ENCODE measurements at places on chromosomes 1 and 21. TPM values are rescaled to one million over a fixed set of nuclear protein-coding genes. Genes with fewer than 3 reads are reported as not detected.

- H3K36me3 ChIP-seq: peaks cover 40% of the 10 kb centered on the region
- H3K4me1 ChIP-seq: no peaks in the 10 kb centered on the region
- no peak overlapping the region for H3K4me3 ChIP-seq
- DNase-seq: no peak
- no peaks in the 10 kb centered on the region for H3K27me3 ChIP-seq
These were observed 21.0 kb upstream of the MOB3C start for GRCh38 chr1:46637444-46638083.

DNA sequence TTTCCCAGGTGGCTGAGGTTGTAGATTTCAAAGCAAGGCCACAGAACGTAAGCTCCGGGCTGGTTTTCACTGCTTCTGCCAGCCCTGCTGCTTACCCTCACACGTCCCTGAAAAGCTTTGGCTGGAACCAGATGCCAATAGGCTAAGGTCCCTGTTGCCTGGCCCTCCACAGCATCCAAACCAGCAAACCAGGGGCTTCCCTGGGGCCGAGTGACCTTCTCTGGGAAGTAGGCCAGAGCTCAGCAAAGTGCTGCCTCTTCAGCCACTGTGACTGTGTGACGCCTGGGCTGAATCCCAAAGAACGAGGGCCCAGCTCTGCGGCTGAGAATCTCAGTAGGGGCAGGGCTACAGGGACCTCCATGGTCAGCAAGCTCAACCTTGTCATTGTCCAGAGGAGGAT is 28.9 kb upstream of the RBM15 start:
- H3K27ac ChIP-seq: no peak overlapping the region
- DNase-seq: no peak
- no peaks in the 10 kb centered on the region for H3K27me3 ChIP-seq
- no peaks in the 10 kb centered on the region for H3K36me3 ChIP-seq
- peaks cover 6% of the 10 kb centered on the region for H3K4me1 ChIP-seq

DNA sequence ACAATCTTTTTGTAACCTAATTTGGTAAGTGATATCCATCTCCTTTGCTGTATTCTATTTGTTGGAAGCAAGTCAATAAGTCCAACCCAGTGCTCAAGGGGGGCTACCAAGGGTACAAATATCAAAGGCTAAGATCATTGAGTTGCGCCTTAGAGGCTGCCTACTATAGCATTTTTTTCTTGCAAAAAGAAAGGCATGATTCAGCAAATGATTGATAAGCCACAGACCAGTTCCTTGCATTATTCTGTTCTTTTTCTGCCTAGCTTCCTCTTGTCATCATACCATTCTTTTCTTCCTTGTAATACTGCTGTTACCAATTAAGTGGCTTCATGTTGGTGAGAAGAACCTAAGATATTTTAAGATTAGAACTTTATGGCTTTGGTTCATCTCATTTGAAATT is 29.8 kb upstream of the BARHL2 start:
- no peak overlapping the region for H3K27ac ChIP-seq
- peaks cover 14% of the 10 kb centered on the region for H3K27me3 ChIP-seq
- no peaks in the 10 kb centered on the region for H3K4me1 ChIP-seq
- H3K4me3 ChIP-seq: no peak overlapping the region
- no peak for DNase-seq
- H3K36me3 ChIP-seq: no peaks in the 10 kb centered on the region

GRCh38 chr1:12177999-12178441 is 11.2 kb downstream of the TNFRSF1B start:
- no peaks in the 10 kb centered on the region for H3K27me3 ChIP-seq

The ANGPTL7 gene
- 1.1 TPM for total RNA-seq

DNA sequence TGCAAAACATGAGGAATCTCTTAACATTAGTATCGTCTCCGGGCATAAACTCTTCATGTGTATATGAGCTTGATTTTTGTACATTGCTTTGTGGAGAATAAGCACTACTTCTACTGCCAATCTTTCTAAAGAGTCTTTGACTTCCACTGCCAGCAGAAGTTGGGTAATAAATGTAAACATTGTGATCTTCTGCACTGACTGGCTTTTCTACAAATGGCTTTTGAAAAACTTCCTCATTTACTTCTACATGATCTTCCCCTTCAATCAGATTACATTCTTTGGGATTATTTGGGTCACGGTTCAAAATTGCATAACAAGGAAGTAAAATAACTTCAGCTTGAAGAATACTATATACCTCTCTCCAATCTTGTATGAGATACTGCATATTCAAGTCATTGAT is 30.4 kb upstream of the SLC44A5 start:
- no peaks in the 10 kb centered on the region for H3K4me1 ChIP-seq
- no peak overlapping the region for H3K4me3 ChIP-seq
- no peaks in the 10 kb centered on the region for H3K27me3 ChIP-seq
- DNase-seq: no peak
- no peaks in the 10 kb centered on the region for H3K36me3 ChIP-seq

DNA sequence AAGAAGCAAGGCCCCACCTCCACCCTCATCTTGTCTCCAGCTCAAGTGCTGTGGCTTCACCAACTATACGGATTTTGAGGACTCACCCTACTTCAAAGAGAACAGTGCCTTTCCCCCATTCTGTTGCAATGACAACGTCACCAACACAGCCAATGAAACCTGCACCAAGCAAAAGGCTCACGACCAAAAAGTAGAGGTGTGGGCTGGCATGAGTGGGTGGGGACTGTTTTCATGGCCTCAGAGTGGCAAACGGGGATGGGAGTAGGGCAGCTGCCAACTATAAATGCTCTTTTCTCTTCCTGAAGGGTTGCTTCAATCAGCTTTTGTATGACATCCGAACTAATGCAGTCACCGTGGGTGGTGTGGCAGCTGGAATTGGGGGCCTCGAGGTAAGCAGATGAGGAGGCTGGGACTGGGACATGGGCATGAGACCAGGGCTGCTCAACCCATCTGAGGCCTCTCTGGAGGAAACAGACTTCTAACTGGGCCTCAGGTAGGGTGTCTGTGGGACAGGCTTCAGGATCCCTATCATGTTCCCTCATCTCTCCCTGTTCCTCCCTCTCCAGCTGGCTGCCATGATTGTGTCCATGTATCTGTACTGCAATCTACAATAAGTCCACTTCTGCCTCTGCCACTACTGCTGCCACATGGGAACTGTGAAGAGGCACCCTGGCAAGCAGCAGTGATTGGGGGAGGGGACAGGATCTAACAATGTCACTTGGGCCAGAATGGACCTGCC is 8.8 kb upstream of the P3R3URF start:
- no peak overlapping the region for H3K27ac ChIP-seq
- peaks cover 27% of the 10 kb centered on the region for H3K4me1 ChIP-seq
- H3K36me3 ChIP-seq: no peaks in the 10 kb centered on the region
- H3K4me3 ChIP-seq: no peak overlapping the region

The LCE1F gene
- not detected for total RNA-seq

The ITPKB gene
- total RNA-seq: 44.1 TPM

The PTPN22 gene
- total RNA-seq: 12.2 TPM

All from upper lobe of right lung (tissue), 1 donor.